ENCODE measurements at places on chromosomes 3 and 15.
A peak's percentile ranks its signal among the peaks of the same experiment; 100 is the strongest.

- peaks cover 5% of the 10 kb centered on the region for H3K4me1 ChIP-seq
- no peak for DNase-seq
- no peak overlapping the region for H3K27ac ChIP-seq
Measured at GRCh38 chr3:172036541-172037215, 2.7 kb upstream of the FNDC3B start.

- H3K27ac ChIP-seq = no peak overlapping the region
- no peaks in the 10 kb centered on the region for H3K36me3 ChIP-seq
- no peak overlapping the region for H3K4me3 ChIP-seq
- H3K4me1 ChIP-seq = no peaks in the 10 kb centered on the region
- no peak for DNase-seq
- no peaks in the 10 kb centered on the region for H3K27me3 ChIP-seq
Measured at GRCh38 chr3:4340411-4341335, 37.5 kb downstream of the SETMAR start.

- no peak overlapping the region for H3K4me3 ChIP-seq
- peak; percentile 20 for DNase-seq
- H3K27ac ChIP-seq = no peak overlapping the region
- H3K36me3 ChIP-seq = peaks cover 5% of the 10 kb centered on the region
- no peaks in the 10 kb centered on the region for H3K27me3 ChIP-seq
Measured at GRCh38 chr15:68383161-68384074, 48.5 kb downstream of the ITGA11 start.

- no peaks in the 10 kb centered on the region for H3K4me1 ChIP-seq
- peak overlapping the region; percentile 24 for H3K27ac ChIP-seq
- H3K27me3 ChIP-seq = no peaks in the 10 kb centered on the region
- peaks cover under 1% of the 10 kb centered on the region for H3K36me3 ChIP-seq
- H3K4me3 ChIP-seq = no peak overlapping the region
- no peak for DNase-seq
Measured at GRCh38 chr3:196477678-196478077, 25.9 kb downstream of the RNF168 start.

GRCh38 chr3:3038201-3038991 lies 71.8 kb downstream of the IL5RA start:
- peaks cover 13% of the 10 kb centered on the region for H3K27me3 ChIP-seq
- no peak overlapping the region for H3K4me3 ChIP-seq
- no peaks in the 10 kb centered on the region for H3K36me3 ChIP-seq
- no peak overlapping the region for H3K27ac ChIP-seq
- DNase-seq = no peak

- no peak overlapping the region for H3K27ac ChIP-seq
- H3K4me1 ChIP-seq = peaks cover 31% of the 10 kb centered on the region
- no peak overlapping the region for H3K4me3 ChIP-seq
- H3K36me3 ChIP-seq = no peaks in the 10 kb centered on the region
- peaks cover 4% of the 10 kb centered on the region for H3K27me3 ChIP-seq
Measured at GRCh38 chr3:10334459-10334858, 13.5 kb upstream of the SEC13 start.

GRCh38 chr15:63719281-63719680 lies 114.5 kb downstream of the HERC1 start:
- no peaks in the 10 kb centered on the region for H3K4me1 ChIP-seq
- no peak overlapping the region for H3K4me3 ChIP-seq
- H3K36me3 ChIP-seq = peaks cover 28% of the 10 kb centered on the region
- H3K27ac ChIP-seq = peak overlapping the region; percentile 46
- H3K27me3 ChIP-seq = no peaks in the 10 kb centered on the region

- DNase-seq = no peak
- H3K27me3 ChIP-seq = no peaks in the 10 kb centered on the region
- H3K4me3 ChIP-seq = no peak overlapping the region
- no peak overlapping the region for H3K27ac ChIP-seq
Measured at GRCh38 chr15:69841113-69841828, 256.4 kb downstream of the TLE3 start.

- peaks cover 4% of the 10 kb centered on the region for H3K4me1 ChIP-seq
Measured at GRCh38 chr3:167874671-167875372, 139.3 kb downstream of the SERPINI1 start.

- H3K27ac ChIP-seq = no peak overlapping the region
- peaks cover 12% of the 10 kb centered on the region for H3K4me1 ChIP-seq
- H3K27me3 ChIP-seq = peaks cover 19% of the 10 kb centered on the region
- H3K36me3 ChIP-seq = no peaks in the 10 kb centered on the region
- H3K4me3 ChIP-seq = no peak overlapping the region
Measured at GRCh38 chr15:101444807-101445508, 44.5 kb downstream of the PCSK6 start.

DNA sequence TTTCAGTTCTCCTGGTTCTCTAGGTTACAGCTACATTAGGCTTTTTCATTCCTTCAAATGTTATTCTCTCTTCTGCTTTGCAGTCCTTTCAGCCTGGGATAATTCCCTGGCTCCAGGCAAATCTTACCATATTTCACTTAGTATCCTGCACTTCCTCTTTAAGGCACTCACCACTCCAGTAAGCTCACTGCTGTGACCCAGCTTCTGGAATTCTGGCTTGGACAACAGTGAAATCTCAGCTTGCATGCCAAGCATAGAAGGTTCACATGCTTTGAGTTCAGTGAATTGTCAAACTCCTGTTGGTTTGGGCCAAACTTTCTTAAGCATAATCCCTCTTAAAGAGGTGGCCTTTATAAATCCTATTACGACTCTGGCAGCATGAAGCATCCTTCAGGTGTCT lies 69.4 kb downstream of the SCN10A start:
- H3K27ac ChIP-seq = no peak overlapping the region
- no peaks in the 10 kb centered on the region for H3K4me1 ChIP-seq
- no peak for DNase-seq
- no peaks in the 10 kb centered on the region for H3K36me3 ChIP-seq

GRCh38 chr15:40766906-40767837 lies 2.6 kb upstream of the C15orf62 start:
- no peaks in the 10 kb centered on the region for H3K27me3 ChIP-seq
- H3K27ac ChIP-seq = no peak overlapping the region
- H3K4me1 ChIP-seq = peaks cover 53% of the 10 kb centered on the region
- DNase-seq = no peak
- H3K36me3 ChIP-seq = no peaks in the 10 kb centered on the region
- H3K4me3 ChIP-seq = no peak overlapping the region

DNA sequence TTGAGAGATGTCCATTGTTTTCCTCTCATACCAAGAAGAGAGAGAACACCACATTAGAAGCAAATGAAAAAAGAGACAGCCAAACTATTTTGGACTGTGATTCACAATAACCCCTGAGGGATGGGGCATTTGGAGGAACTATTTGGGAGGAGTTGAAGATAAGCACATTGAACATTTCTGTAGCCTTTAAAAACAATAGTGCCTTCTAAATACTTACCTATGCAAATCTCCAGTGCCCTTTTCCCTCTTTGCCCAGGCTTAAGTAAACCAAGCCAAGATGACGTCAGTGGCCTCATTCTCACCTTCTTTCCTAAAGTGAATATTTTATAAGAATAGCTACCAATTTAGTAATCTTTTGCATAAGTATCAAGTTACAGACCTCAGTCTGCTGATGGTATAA lies 89.7 kb upstream of the COL8A1 start:
- H3K4me3 ChIP-seq = no peak overlapping the region
- H3K4me1 ChIP-seq = no peaks in the 10 kb centered on the region
- H3K36me3 ChIP-seq = no peaks in the 10 kb centered on the region
- no peak for DNase-seq
- H3K27me3 ChIP-seq = no peaks in the 10 kb centered on the region
- no peak overlapping the region for H3K27ac ChIP-seq

DNA sequence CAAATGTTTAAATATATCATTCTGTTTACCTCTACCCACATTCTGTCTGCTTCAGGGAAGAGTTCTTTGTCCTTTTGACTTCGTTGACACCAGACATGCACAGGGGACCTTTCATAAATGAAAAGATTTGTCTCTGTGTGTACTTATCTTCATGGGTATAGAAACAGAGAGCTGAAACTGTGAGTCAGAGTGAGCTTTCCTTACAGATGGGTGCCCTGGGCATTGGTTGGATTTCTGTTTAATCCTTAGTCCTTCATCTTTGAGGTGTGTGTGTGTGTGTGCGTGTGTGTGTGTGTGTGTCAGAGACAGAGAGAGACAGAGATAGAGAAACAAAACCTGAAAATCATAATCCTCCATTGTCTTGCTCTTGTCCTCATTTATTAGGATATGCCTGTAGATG lies 517.4 kb downstream of the TUSC7 start:
- DNase-seq = no peak
- H3K4me3 ChIP-seq = no peak overlapping the region
- no peaks in the 10 kb centered on the region for H3K4me1 ChIP-seq
- no peak overlapping the region for H3K27ac ChIP-seq

GRCh38 chr15:69474846-69475455 lies 22.3 kb downstream of the RPLP1 start:
- H3K4me3 ChIP-seq = no peak overlapping the region
- no peak for DNase-seq
- peaks cover 7% of the 10 kb centered on the region for H3K36me3 ChIP-seq
- no peak overlapping the region for H3K27ac ChIP-seq
- H3K4me1 ChIP-seq = no peaks in the 10 kb centered on the region

GRCh38 chr15:98830034-98830634 lies 177.5 kb downstream of the PGPEP1L start:
- H3K36me3 ChIP-seq = peaks cover 23% of the 10 kb centered on the region
- H3K4me3 ChIP-seq = no peak overlapping the region
- no peaks in the 10 kb centered on the region for H3K4me1 ChIP-seq

DNA sequence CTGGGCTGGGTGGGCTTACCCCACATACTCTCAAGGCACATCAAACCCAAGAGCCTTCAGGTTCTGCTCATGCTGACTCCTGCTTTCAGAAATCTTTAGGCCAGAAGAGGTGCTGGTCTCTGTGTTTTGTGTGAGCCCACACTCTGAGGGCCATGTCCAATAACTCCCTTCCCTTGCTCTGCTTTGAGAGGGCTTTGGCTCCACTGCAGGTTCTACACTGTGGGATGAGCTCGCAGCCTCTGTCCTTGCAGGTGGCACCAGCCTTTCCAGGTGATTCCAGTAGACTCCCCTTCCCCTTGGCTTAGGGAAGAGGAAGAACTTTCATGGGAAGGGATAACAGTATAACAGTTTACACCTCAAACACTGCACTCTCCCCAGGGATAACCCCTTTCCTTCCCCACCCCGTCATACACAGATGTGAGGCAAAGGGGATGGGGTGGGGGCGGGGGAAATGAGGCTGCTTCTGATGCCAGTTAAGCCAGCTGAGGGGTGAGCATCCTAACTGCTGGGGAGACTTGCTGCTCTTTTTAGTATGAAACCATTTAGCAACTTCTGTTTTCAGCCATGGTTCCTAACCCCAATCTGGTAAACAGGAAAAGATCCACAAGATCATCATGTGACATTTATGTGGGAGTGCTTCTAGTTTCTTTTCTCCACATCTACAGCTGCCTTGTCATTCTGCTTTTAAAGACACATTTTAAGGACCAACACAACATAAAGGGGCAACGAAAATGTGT lies 262.4 kb downstream of the SLC9A9 start:
- DNase-seq = peak; percentile 12
- peak overlapping the region; percentile 59 for H3K4me3 ChIP-seq
- H3K36me3 ChIP-seq = peaks cover 5% of the 10 kb centered on the region
- peak overlapping the region; percentile 74 for H3K27ac ChIP-seq

DNA sequence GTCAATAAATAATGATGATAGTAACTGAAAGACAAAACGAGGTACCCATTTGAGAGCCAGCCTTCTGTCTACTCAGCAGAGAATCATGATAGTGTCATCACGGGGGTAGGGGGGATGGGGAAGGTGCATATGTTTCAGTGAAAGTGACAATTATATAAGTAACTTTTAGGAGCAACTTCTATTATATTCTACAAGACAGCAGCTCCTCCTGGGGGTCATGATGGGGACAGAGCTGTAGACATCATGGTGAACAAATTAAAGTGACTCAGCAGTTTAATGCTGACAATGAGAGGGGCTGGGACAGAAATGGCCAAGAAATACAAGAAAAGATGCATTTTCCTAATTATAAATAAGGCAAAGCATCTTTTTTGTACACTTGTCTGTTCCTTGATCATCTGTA lies 11.8 kb downstream of the CAPN3 start:
- no peak overlapping the region for H3K27ac ChIP-seq
- peaks cover 5% of the 10 kb centered on the region for H3K36me3 ChIP-seq
- no peaks in the 10 kb centered on the region for H3K27me3 ChIP-seq
- DNase-seq = no peak
- no peaks in the 10 kb centered on the region for H3K4me1 ChIP-seq

- H3K4me3 ChIP-seq = peak overlapping the region; percentile 99
- peak overlapping the region; percentile 99 for H3K27ac ChIP-seq
- DNase-seq = peak; percentile 72
- peaks cover 18% of the 10 kb centered on the region for H3K4me1 ChIP-seq
- H3K27me3 ChIP-seq = no peaks in the 10 kb centered on the region
Measured at GRCh38 chr3:179348325-179349013, 960 bp downstream of the MFN1 start.

- H3K4me1 ChIP-seq = no peaks in the 10 kb centered on the region
- H3K4me3 ChIP-seq = no peak overlapping the region
- no peak overlapping the region for H3K27ac ChIP-seq
Measured at GRCh38 chr15:73786538-73786937, 33.4 kb upstream of the INSYN1 start.

DNA sequence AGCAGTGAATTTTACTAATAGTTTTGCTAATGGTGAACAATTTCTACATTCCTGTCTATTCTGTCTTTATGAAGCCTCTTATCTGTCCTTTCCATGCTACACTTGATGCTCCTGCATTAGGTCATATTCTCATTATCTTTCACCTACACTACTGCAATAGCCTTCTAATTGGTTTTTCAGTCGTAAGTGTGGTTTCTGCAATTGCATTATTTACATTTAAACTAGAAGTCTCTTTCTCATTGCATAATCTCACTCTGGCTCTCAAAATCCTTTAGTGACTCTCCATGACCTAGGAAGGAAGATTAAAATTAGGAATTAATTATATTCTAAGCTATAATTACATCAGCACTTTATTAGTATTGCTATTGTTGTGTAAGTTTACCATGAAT lies 686.5 kb downstream of the IGSF11 start:
- H3K27me3 ChIP-seq = no peaks in the 10 kb centered on the region
- no peak overlapping the region for H3K4me3 ChIP-seq
- no peak overlapping the region for H3K27ac ChIP-seq
- H3K4me1 ChIP-seq = no peaks in the 10 kb centered on the region
- no peaks in the 10 kb centered on the region for H3K36me3 ChIP-seq

DNA sequence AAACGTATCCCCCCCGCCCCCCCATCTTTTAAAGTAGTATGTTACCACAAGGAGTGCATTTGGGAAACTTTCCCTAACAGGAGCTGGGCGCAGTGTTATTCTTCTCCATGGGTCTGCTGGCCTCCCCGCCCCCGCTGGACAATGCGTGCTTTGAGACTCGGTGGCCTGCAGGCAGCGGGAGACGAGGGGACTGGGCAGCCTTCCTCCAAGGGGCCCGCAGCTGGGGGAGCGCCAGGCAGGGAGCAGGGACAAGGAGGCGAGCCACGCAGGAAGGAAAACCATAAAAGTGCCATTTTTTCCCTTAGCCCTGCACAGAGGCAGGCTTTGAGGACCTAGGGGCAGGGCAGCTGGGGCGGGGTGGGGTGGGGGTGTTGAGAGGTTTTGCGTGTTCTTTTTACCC lies 14.1 kb downstream of the SOX2 start:
- H3K27me3 ChIP-seq = peaks cover 97% of the 10 kb centered on the region
- H3K36me3 ChIP-seq = peaks cover 36% of the 10 kb centered on the region
- DNase-seq = no peak
- H3K4me1 ChIP-seq = peaks cover 17% of the 10 kb centered on the region
- no peak overlapping the region for H3K27ac ChIP-seq
- peak overlapping the region; percentile 57 for H3K4me3 ChIP-seq

GRCh38 chr3:64073158-64073761 lies 50.0 kb upstream of the PSMD6 start:
- H3K27me3 ChIP-seq = peaks cover 40% of the 10 kb centered on the region
- no peak for DNase-seq
- H3K27ac ChIP-seq = no peak overlapping the region
- H3K4me1 ChIP-seq = no peaks in the 10 kb centered on the region
